ENCODE measurements at places on chromosomes 7 and 10.

DNA sequence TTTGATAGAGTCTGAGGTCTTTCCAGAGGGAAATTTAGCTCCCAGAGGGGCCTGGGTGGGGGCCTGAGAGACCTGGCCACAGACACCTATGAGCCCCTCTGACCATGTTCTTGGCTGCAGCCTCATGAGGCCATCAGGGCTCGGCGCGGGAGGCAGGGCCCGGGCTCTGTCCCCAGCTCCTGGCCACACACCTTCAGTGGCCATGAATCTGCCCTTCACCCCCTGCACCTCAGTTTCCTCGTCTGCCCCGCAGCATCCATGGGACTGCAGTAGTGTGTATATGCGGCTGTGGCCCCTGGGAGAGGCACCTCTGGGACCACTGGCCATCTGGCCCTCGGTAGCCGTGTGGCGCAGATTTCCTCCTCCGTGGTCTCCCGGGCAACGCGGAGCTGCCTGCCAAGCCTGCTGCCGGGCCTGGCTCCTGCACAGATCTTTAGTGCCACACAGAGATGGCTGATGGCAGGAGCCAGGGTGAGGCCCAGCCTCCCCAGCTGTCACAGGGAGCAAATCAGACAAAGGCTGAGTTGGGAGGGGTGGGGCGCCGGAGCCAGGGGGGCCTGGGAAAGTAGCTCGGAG lies 23.6 kb upstream of the ADCYAP1R1 start:
- DNase-seq = no peak

GRCh38 chr7:34758111-34758601 lies 100.1 kb downstream of the NPSR1 start:
- no peak for DNase-seq

GRCh38 chr10:84943541-84943940 lies 615.2 kb downstream of the CCSER2 start:
- DNase-seq = no peak

DNA sequence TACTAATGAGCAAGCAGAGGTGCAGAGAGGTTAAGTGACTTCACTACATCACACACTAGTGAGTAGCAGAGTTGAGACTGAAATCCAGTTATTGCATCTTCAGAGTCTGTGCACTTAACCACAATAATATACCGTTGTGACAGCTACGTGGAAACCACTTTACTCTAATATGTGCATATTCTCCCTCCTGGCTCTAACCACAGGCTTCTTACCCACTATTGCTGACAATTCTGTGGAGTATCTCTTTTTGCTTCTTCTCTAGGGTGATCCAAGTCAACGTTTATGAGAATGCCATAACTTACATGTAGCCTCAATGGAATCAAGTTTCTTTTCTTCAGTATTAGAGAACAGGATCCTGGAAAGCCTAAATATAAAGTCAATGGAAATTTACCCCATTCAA lies 64.2 kb upstream of the MEOX2 start:
- DNase-seq = no peak

DNA sequence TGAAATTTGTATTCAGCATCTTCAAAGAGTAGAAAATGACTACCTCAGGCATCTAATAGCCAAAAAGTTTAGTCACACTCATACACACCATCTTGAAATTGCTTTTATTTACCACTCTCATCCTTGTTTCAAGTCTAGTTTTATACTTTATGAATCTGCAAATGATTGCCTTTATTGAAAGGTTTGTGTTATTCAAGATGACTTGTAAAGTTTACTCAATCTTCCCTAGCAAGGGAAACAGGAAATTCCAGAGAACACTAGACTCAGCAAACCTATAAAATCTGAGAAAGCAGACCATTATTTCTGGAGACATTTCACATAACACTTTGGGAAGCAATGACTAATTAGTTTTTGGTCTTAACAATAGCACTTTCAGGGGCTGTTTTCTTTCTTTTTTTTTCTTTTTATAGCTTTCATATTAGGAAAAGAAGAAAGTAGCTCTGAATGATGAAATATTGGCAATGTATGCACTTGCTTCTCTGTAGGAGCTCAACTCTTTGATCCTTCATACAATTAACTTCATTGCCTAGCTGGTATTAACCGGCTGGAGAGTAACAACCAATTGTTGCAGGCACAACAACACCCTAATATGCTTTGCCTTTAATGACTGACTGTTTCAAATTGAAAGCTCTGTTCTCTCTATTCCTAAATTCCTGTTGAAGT lies 68.9 kb upstream of the HDAC9 start:
- peak; percentile 89 for DNase-seq

DNA sequence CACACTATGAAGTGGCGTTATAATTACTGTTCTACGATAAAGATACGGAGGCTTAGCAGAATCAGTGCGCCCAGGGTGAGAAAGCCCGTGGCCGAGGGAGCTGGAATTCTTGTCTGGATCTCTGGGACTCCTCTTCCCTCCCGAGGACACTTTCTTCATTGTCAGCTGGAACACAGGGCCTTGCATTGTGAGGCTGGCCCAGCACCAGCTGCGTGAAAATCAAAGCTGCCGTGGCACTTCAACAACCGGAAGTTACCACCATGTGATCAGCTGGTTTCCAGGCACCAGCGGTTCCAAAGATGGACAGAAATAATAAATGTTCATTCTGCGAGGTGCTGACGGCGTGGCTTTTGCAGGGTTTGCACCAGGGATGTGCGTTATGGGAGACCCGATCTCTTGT lies 234.0 kb upstream of the PITRM1 start:
- DNase-seq = no peak

DNA sequence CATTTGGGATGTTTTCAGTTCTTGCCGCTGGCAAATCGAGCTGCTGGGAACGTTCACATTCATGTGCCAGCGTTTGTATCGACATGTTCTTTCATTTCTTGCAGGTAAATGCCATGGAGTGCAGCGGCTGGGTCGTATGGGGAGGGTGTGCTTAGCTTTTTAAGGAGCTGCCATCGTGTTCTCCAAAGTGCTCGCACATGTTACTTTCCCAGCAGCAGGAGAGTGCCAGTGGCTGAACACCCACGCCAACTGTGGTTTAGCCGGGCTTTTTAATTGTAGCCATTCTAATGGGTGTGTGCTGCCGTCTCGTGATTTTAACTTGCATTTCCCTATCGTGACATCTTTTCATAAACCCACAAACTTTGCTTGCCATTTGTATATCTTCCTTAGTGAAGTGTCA lies 11.6 kb upstream of the BNIP3 start:
- no peak for DNase-seq

DNA sequence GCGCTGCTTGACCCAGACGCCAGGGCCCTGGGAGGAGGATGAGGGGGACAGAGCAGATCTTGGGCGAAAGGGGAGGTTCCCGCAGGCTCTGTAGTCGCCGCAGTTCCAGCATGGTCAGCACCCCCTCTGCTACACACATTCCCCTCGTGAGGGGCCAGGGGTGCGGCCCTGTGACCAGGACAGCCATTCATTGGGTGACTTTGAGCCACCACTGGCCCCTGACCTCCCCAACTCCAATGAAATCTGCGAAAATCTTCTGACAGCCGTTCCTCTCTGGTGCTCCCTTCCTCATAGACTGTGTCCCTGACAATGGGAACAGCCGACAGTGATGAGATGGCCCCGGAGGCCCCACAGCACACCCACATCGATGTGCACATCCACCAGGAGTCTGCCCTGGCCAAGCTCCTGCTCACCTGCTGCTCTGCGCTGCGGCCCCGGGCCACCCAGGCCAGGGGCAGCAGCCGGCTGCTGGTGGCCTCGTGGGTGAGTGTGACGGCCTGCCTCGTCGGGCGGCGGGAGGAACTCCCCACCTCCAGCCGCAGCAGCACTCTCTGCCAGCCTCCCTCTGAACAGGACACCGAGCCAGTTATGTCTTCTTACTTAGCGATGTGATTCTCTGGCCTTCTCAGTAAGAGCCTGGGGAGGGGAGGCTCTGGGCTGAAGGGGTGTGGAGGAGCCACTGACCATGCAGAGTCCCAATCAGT lies 825 bp downstream of the TMEM176A start:
- DNase-seq = no peak

DNA sequence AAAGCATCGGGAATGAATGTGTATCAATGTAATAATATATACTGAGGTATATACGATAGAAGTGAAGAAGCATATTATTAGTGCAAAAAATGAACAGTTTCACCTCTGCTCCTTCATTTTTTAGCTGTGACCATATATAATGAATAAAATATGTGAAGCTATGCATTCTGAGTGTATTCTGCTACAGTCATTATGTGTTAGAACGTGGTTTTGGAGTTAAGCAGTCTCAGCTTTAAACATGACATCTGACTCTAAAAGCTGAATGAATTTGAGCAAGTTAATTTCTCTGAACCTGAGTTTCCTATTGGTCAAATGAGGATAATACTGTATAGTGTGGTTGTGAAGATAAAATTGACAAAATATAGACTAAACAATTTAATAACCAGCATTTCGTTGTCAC lies 358.1 kb downstream of the SUGCT start:
- DNase-seq = peak; percentile 43

DNA sequence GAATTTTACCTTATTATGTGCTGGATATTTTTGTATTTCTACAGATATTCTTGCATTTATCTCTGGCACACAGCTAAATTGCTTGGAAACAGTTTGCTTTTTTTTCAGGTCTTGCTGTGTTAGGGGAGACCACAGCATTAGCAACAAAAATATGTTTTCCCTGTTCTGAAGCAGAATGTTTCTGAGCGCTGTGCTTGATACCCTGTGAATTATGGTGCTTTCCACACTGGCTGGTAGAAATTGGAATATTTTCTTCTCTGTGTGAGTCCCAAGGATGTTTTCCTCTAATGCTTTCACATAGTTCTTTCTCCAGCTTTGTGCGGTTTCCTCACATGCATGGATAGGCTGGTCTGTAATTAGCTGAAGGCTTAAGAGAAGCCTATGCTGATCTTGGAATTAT lies 651.6 kb upstream of the IGFBP3 start:
- DNase-seq = peak; percentile 14

DNA sequence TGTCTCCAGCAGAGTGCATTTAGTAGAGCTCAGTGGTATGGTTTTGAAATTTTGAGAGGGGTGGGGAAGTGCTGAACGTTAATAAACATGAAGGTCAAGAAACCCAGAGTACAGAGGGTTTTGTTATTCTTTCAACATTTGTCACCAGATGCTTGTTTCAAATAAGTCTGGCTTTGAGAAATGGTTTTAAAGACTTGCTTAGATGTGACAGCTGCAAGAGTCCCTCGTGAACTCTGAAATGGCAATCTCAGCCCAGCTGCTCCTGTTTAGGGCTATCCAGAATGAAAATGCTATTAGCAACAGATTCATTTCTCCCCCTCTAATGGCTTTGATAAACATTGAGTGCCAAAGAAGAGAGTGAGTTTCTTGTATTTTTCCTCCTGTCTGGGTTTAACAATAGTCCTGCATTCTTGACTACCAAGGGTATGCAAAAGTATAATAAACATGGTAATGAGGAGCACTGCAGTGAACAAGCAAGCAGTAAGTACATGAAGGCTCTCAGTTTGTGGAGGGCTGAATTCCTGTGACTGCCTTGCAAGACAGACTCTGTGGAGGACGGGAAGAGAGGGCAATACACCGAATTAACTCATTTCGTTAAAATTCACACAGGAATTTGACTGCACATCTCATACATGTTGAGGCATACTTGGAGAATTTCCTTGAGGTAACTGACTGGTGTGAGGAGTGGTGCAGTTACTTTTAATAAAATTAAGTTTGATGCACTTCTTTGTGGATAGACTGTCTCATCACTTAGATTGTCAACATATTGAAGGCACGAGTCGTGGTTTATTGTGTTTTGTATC lies 490.9 kb downstream of the REEP3 start:
- no peak for DNase-seq

- no peak for DNase-seq
Observed at GRCh38 chr7:2719007-2719406, 31.0 kb downstream of the AMZ1 start.

- DNase-seq = no peak
Observed at GRCh38 chr7:55314967-55315366, 50.2 kb upstream of the LANCL2 start.

GRCh38 chr7:5633161-5634106 lies 148.0 kb downstream of the RNF216 start:
- no peak for DNase-seq

All from fibroblast of skin of right quadriceps (primary cell).